ENCODE measurements at places on chromosomes 3 and 15.

DNA sequence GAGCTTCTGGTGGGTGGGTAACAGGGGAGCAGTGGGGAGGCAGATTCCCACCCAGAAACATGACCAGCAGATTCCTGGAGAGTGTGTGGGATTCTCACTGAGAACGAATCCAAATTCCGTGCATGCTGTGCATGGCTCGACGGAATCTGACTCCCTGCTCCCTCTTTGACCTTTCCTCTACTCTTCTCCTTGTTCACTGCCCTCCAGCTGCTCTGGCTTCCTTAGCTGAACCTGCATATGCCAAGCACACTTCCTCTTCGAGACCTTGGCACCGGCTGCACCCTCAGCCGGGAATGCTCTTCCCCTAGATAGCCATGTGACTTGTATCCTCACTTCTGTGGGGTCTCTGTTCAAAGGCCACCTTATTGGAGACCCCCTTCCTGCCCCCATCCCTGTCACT lies 6.3 kb downstream of the INSYN1 start:
- DNase-seq, result no peak

DNA sequence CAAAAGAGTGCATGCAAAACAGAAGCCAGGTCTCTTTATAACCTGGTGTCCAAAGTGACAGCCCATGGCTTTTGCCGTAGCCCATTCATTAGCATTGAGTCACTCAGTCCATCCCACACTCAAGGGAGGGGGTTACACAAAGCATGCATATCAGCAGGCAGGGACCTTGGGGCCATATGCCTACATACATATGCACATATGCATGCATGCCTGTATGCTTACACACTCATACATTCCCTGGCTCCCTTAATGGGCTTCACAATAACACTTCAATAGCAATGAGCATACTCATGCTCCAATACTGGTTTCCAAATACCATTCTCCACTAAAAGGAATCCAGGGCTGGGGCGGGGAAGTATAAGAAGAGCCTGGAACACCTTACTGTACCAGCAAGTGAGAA lies 22.0 kb downstream of the TRPM1 start:
- DNase-seq, result no peak

DNA sequence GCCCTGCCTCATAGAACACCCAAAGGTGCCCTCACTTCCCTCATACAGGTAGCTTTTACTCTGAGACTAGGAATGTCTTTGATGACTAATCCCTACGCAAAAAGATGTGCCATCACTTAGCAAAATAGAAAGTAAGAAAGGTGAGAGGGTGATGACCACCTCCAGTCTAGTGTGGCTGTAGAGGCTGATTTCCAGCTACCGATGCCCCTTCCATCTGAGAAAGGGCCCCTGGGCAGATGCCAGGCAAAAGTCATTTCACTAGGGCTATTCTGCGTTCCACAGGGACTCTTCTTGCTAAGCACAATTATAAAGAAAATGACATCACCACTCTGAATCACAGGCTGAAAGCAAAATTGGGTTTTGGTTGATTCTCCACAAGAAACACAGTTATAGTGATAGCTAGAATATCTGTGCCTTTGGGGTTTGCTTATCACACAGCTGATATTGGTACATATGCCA lies 77.4 kb downstream of the RBPMS2 start:
- no peak for DNase-seq

- DNase-seq, result no peak
These were observed 155.6 kb upstream of the DPH6 start for GRCh38 chr15:35701402-35702046.

- no peak for DNase-seq
These were observed 109.7 kb downstream of the LRRK1 start for GRCh38 chr15:101028772-101029438.

GRCh38 chr3:194139071-194139813 lies 3.3 kb downstream of the HES1 start:
- DNase-seq, result no peak

- DNase-seq, result no peak
These were observed 38.8 kb downstream of the SAXO2 start for GRCh38 chr15:82301296-82302016.

DNA sequence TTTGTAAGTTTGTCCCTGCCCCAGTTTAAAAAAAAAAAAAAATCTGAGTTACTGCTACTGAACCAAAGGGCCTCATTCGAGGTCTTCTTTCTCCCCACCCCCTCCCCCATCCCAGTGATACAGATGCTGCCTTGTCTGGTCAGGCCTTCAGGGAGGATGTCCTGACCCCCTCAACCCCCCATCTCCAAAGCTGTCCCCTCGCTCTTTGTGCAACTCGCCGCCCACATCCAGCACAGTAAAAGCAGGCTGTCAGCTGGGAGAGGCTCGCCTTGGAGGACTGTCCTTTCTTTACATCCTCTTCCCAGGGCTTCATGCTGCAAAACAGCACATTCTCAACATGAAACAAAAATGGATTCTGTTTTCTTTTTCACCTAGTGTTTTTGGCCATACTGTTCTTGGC lies 133.4 kb downstream of the VGLL4 start:
- no peak for DNase-seq

DNA sequence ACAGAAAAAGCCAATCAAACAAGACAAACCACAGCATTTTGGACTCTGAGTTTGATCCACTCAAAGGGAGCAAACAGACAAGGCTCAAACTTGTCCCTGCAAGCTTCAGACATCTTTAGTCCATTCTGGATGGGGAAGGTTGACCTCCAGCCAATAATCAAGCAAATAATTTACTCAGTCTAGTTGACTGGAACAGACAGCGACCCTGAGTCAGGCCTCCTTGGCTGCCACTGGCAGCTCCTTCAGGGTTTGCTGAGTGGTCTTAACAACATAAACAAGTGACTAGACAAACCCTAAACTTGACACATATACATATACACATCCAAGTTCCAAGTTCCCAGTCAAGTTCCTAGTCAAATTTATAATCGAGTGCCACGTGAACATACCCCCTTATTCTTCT lies 313.9 kb downstream of the POLQ start:
- no peak for DNase-seq

GRCh38 chr15:77823736-77824135 lies 191.0 kb upstream of the LINGO1 start:
- DNase-seq, result no peak

- DNase-seq, result no peak
These were observed 8.5 kb downstream of the POC1A start for GRCh38 chr3:52145736-52146110.

DNA sequence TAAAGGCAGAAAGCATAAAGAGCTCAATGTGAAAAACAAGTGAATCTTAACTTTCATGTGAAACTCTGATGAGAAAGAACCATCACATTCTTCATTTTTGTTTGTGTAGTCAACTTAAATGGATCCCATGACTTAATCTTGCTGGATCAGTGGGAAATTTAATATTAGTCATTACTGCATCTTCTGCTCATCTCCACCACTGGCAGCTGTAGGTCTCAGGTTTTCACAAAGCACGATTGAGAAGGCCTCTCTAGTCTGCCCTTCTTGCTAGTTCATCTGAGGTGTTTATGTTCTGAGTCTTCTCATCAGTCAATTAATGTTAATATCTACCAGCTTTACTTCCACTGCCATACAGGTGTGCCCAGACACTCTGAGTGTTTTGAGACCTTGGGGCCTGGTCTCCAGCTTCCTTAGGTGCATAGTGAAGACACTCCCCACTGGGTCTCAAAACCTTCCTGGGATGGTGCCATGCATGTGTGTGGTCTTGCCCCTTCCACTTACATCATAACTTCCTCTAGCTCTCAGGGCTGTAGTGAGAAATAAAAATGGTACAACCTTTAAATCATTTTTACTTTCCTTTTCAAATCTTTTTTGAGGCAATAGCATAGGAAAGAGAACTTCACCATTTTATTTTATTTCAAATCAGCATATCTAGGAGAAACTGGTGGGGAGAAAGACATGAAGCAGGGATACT lies 421.6 kb upstream of the CBLB start:
- DNase-seq, result no peak

- DNase-seq, result no peak
These were observed 353.0 kb upstream of the RORA start for GRCh38 chr15:61582092-61582491.

GRCh38 chr3:172100482-172100881 lies 61.1 kb downstream of the FNDC3B start:
- no peak for DNase-seq

DNA sequence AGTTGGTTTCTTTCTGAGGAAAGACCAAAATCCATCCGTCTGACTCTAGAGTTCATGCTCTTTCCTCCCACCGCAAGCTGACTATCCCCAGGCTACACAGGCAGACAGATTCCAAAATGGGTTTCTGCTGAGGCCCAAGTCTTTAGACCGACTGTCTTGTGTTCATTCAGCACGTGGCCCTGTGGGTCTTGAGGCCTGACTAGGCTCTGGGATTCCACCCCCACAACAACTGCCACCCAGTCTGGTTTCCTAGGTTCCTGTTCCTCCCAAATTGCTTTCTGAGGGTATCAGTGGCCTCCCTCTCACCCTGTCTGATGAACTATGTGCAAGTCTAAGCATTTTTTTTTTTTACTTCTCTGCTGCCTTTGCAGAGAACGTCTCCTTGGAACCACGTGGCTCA lies 67.7 kb downstream of the CYP19A1 start:
- no peak for DNase-seq

DNA sequence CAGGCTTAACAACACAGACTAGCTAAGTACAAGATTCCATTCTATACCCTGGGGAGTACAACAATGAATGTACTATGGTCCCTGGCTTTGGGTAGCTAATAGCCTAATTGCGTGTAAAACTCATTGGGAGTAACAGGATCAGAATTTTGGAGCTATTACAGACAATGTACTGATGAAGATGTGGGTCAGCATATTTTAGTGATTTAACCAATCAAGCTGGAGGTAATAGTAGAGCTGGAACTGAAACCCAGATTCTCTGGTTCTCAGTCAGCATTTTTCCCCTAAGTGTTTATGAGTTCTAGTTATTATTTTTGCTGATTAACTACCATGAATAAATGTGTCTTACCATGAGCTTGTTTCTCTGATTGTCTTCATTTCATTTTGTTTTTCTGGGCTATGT lies 578.7 kb downstream of the NLGN1 start:
- no peak for DNase-seq

DNA sequence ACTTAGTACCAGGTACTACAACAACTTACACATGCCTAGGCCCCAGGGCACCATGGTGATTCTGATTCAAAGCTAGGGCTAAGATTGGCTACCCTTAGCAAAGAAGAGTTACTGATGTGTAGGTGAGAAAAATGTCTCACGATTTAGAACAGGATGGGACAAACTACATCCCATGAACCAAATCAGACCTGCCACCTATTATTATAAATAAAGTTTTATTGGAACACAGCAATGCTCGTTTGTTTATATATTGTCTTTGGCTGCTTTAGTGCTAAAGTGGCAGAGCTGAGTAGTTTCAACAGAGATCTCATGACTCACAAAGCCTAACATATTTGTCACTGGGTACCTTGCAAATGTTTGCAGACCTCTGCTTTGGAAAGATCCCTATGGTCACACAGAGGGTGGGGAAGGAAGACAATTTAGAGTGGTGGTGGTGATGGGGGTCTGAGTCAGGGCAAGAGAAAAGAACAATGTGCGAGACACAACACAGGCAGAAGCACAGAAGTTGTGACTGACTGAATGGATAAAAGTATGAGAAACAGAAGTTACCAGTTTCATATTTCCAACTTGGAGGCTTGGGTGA lies 770.6 kb upstream of the CFAP20DC start:
- DNase-seq, result no peak

DNA sequence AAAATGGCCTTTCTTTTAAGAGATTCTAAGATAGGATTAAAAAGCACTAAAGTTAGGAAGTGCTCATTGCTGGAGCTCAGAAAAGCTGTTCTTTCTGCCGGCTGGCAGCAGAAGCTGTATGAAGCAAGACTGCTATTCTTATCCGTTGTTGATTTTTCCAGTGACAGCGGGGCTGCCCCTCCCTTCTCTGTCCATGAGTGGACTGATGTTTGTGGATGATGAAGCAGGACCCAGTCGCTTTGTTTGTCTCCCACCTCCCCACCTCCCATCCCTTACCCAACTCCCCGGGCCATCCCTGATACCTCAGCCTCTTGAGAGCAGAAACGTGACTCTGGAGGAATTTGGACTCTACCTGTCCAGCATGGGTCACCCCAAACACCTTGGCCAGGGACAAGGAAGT lies 10.3 kb upstream of the MUSTN1 start:
- no peak for DNase-seq

GRCh38 chr3:177300039-177300833 lies 103.0 kb upstream of the TBL1XR1 start:
- no peak for DNase-seq

- DNase-seq, result no peak
These were observed 2.4 kb downstream of the MKRN3 start for GRCh38 chr15:23567921-23568320.

DNA sequence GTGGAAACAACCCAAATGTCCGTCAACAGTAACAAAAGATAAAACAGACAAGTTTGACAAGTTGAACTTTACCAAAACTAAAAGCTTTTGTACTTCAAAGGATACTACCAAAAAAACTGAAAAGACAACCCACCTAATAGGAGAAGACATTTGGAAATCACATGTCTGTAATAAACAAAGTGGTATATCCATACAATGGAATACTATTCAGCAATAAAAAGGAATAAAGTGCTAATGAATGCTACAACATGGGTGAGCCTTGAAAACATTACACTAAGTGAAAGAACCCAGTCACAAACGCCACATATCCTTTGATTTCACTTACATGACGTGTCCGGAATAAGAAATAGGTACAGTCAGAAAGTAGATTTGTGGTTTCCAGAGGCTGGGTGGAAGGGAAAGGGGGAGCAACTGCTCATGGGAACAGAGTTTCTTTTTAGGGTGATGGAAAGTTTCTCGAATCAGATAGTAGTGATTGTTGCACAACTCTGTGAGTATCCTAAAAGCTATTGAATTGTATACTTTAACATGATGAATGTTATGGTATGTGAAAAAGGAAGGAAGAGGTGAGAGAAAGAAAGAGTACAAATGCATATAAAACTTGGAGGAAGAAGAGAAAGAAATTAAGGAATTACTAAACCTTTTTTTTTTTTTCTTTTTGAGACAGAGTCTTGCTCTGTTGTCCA lies 72.7 kb upstream of the ABHD2 start:
- DNase-seq, result no peak

DNA sequence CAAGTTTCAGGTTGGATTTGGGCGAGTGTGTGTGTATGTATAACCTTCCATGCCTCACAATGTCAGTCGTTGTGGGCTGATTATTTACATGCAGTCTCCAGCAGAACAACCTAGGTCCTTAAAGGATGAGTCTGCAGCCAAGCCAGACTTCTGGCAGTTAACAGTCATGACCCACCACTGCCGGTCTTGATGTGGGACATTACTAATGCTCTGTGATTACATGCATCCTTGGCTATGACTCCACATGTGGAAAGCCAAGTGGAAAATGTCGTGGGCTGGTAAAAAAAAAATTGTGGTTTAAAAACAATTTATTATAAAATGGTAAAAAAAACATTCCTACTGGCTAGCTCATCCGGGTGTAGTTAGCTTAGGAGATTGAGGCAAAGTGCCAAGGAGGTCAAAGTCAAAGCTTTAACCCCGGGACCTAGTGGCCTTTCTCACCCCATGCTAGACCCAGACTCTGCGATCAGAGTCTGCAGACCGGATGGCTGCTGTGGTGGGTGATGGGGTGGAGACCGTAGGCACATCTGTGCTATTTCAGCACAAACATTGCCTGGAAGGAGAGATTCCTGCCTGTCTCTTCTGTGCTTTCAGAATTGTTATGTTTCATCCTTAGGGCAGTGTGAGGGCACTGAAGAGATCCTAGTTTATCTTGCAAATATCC lies 6.8 kb downstream of the RARRES1 start:
- no peak for DNase-seq

- no peak for DNase-seq
These were observed 965 bp upstream of the SLC38A3 start for GRCh38 chr3:50203809-50204803.

GRCh38 chr3:99474776-99475175 lies 163.6 kb upstream of the COL8A1 start:
- DNase-seq, result no peak
